ENCODE measurements at places on chromosomes 6 and 20.
A peak's percentile ranks its signal among the peaks of the same experiment; 100 is the strongest.

DNA sequence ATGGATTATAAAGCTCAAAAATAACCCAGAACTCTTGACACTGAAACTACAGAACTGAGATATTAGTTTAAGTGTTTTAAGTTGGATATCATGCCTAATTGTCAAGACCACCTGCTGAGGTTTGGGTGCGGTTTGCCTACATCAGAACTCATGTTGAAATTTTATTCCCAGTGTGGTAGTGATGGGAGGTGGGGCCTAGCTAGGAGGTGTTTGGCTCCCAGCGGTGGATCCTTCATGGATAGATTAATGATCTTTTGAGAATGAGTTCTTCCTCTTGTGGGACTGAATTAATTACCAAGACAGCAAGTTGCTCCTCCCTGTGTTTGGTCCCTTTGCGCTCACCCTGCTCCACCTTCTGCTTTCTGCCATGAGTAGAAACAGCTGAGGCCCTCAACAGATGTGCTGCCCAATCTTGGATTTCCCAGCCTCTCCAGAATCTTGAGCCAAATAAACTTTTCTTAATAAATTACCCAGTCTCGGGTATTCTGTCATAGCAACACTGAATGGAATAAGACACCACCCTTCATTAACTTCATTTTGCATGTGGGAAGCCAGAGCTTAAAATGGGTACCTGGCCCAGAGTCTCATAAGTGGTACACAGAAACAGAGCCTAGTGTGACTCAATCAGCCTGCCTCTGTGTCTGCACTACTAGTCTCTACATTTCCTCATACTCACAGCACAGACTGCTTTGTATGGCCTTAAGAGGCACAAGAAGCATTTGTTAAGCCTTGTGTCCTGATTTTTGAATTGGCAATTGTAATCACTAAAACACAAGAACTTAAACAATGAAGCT lies 158.4 kb downstream of the IBTK start:
- DNase-seq, result no peak

DNA sequence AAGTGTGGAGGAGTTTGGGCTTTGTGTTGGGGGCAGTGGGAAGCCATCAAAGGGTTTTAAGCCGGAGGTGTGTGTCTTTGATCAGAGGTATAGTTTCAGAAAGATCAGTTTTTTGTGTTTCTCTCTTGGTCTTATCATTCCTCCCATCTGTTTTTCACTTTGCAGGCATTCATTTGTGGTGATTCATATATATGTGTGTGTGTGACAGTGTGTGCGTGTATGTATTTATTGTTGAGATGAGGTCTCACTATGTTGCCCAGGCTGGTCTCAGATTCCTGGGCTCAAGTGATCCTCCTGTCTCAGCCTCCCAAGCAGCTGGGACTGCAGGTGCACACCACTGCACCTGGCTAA lies 11.1 kb upstream of the SERINC3 start:
- DNase-seq, result no peak

- no peak for DNase-seq
Observed at GRCh38 chr6:79646006-79646405, 14.9 kb downstream of the SH3BGRL2 start.

- no peak for DNase-seq
Observed at GRCh38 chr20:3890398-3890751, 1.2 kb downstream of the PANK2 start.

- DNase-seq, result no peak
Observed at GRCh38 chr6:39393075-39393474, 70.6 kb upstream of the KCNK16 start.

- no peak for DNase-seq
Observed at GRCh38 chr6:63610944-63611343, 24.7 kb upstream of the PHF3 start.

- no peak for DNase-seq
Observed at GRCh38 chr20:37559312-37560027, 31.8 kb upstream of the BLCAP start.

DNA sequence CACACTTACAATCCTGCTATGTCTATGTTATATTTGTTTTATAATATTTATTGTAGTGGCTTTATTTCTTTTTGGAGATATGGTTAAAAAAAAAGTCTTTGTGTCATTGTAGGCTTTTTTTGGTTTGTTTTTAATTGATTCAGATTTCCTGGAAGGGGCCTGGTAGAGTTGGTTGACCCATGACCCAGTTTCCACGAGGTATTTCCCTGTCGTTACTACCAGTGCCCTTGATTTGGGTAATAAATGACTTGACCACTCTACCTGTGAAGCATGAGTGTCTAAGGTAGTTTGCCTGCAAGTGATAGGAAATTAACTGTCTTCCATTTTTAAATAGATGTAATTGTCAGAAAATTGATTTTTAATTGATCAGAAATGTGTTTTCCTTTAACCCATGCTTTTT lies 121.0 kb downstream of the JARID2 start:
- no peak for DNase-seq

DNA sequence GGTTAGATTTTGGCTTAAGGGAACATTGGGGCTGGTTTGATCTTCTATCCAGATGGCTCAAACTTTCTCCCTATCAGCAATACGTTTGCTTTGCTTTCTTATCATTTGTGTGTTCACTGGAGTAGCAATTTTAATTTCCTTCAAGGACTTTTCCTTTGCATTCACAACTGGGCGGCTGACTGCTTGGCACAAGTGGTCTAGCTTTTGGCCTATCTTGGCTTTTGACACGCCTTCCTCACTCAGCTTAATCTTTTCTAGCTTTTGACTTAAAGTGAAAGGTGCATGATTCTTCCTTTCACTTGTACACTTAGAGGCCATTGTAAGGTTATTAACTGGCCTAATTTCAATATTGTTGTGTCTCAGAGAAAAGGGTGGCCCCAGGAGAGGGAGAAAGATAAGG lies 254.9 kb downstream of the PLCB1 start:
- no peak for DNase-seq

- no peak for DNase-seq
Observed at GRCh38 chr6:106501960-106502371, 127.3 kb downstream of the RTN4IP1 start.

DNA sequence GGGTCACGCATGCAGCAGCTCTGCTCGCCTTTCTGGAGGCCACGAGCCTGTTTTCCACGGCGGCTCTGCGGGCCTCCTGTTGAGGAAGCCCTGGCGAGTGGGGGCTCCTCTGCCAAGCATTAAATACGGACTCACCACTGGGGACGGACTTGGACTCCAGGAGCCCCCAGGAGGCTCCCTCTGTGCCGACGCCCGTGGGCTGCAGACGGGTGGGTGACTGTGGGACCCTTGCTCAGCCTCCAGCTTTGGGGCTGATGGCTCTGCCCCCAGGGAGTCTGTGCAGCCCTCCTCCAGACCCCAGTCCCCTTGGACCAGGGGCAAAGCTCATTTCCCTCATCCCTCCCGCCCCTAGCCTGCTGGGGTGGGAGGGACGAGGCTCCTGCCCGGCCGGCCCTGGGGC lies 236.2 kb downstream of the TAF4 start:
- DNase-seq, result no peak

DNA sequence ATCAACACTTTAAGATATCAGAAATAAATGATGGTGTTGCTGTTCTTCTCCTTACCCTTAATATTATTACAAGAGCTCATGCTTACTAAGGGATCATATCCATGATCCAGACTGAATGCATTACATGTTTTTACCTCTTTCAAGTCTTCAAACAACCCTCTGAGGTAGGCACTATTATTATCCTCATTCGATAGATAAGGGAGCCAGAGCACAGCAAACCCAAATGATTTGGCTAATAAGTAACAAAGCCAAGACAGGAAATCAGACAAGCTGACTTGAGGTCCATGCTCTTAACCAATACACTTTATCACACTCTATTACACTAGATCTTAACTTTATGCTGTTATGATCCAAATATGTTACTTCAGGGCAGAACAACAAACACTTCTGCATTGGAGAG lies 145.9 kb downstream of the RALGAPA2 start:
- no peak for DNase-seq

GRCh38 chr6:18491308-18492045 lies 104.3 kb downstream of the RNF144B start:
- no peak for DNase-seq

GRCh38 chr6:97207383-97207782 lies 75.6 kb downstream of the MMS22L start:
- DNase-seq, result no peak

GRCh38 chr20:63127700-63128364 lies 88.1 kb downstream of the YTHDF1 start:
- no peak for DNase-seq

DNA sequence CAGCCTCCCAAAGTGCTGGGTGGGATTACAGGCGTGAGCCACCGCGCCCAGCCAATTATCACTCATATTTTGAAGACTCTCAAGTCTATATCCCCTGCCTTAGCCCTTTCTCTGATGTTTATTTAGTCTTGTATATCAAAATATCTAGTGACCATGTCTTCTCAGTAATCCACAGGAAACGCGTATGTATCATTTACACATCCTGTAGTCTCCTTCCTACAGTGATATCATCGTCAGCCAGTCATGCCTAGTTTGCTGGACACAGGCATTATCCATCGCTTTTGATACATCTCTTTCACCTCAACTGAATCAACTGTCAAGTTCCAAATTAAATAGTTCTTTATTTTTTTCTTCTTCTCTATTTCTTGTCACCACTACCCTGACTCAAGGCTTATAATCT lies 223.7 kb downstream of the NKAIN2 start:
- no peak for DNase-seq

GRCh38 chr6:52417675-52418111 lies 2.4 kb upstream of the EFHC1 start:
- no peak for DNase-seq

DNA sequence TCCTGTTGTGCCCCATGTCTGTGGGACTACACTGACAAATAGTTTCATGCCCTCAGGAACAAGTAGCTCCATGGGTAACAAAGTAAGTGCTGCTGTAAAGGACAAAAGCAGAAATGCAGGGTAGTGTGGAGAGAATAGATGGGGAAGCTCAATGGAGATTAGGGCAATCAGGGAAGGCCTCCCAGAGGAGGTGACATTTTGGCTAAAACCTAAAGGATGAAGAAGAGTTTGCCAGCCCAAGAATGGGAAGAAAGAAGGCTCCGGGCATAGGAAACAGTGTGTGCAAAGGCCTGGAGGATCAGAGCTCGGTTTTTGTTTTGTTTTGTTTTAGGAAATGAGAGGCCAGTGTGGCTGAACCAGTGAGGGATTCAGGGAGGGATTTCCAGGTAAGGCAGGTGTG lies 43.6 kb upstream of the FAM83D start:
- no peak for DNase-seq

- DNase-seq, result no peak
Observed at GRCh38 chr20:38222231-38222922, 38.2 kb downstream of the KIAA1755 start.

DNA sequence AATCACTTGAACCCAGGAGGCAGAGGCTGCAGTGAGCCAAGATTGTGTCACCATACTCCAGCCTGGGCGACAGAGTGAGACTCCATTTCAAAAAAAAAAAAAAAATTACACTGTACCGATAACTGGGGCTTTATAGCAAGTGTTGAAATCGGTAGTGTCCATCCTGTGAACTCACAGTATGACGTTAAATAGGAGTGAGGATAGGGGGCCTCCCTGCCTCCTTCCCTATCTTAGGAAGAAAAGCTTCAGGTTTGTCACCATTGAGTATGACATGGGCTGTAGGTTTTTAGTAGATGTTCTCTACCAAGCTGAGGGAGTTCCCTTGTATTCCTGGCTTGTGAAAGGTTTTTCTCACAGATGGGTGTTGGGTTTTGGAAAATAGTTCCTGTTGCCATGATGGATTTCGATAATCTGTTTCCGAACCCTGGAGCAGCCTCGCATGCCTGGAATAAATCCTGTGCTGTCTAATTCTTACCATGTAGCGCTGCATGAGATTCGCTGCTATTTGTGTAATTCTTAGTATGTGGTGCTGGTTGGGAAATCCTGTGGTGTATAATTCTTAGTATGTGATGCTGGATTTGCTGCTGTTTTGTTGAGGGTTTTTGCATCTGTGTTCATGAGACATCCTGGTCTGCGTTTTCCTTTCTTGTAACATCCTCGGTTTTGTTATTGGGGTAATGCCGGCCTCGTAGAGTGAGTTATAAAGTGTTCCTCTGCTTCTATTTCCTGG lies 23.6 kb downstream of the NTSR1 start:
- DNase-seq, result no peak

DNA sequence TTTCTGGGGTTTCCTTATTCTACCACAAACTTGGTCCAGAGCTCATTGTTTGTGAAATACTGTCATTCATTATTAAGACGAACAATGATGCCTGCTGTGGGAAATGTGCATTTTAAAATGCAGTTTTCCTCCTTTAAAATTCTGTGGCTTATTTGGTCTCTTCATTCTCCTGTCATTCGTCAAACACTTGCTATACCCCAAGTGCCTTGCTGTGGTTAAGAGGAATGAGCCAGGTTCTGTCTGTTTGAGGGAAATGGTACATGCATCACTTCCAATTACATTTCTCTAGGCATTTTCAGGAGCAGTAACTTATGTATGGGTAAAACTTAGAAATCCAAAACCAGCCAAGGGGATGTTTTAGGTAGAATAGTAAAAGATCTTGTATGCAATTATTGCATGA lies 1087.7 kb downstream of the KIF16B start:
- DNase-seq, result no peak

DNA sequence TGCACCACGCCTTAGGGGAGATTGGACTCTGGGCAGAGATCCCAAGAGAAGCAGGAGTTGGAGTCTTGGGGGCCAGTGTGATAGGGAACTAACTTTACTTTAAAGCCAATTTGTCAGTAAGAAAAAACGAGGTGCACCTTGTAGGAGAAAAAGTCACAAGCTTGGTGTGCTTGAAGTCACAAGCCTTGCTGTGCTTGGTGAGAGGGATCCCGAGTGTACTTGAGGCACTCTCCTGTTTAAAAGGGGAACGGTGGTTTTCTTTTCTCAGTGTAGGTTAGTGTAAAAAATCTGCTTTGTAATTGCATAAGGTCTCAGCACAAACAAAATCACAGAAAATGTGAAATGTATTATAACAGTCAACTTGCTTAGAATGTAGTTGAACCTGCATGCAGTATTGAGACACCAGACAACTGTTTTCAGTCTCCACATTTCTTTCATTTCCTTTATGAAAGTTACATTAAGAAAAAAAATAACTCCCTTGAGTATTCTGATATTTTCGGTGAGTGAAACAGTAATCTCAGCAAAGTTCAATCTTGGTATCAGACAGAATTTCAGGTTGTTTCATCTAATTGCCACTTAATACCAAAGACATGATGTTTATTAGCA lies 111.1 kb upstream of the DUSP22 start:
- DNase-seq, result no peak

- DNase-seq, result peak; percentile 67
Observed at GRCh38 chr6:82013561-82014530, 233.7 kb downstream of the IBTK start.

DNA sequence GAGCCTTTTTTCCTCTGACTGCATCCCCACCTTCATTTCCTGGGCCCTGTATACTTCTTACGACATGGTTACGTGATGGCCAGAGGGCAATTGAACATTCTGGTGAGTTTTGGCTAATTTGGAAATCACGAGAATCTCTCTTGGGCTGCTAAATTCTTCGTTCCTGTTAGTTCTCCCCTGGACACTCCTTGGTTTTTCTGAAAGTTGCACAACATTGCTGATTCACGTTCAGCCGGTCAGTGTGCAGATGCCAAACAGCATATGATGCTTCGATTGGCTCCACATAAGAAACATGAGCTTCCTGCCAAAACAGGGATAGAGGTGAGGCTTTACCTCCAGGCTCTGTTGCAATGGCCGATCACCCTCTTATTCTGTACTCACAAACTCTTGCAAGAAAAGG lies 119.4 kb upstream of the LY86 start:
- no peak for DNase-seq
